ENCODE measurements at places on chromosomes 3 and 15.

GRCh38 chr3:152284906-152285305 lies 16.2 kb downstream of the MBNL1 start:
- no peak for DNase-seq

GRCh38 chr15:51085764-51086163 lies 8.9 kb downstream of the TNFAIP8L3 start:
- DNase-seq, result no peak

- DNase-seq, result no peak
Observed at GRCh38 chr15:78984041-78984440, 39.2 kb upstream of the CTSH start.

- no peak for DNase-seq
Observed at GRCh38 chr3:110265302-110265701, 806.3 kb upstream of the NECTIN3 start.

DNA sequence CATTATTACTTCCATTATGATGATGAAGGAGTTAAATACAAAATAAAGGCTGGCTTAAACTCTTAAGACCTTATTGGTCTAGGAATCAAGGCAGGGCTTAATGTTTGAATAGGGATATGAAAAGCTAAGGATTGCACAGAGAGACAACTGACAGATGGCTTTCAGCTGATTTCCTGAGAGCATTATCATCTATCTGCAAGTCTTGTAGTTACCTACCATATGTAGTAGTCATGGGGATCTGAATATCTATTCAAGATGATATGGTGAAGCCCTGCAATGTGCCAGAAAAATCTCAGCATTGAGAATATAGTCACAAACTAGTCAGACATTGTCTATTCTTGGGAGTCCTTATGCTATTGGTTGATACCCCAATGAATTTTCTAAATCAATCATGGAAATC lies 47.5 kb upstream of the CHMP2B start:
- DNase-seq, result no peak

GRCh38 chr15:49174902-49175301 lies 4.9 kb downstream of the GALK2 start:
- DNase-seq, result no peak

DNA sequence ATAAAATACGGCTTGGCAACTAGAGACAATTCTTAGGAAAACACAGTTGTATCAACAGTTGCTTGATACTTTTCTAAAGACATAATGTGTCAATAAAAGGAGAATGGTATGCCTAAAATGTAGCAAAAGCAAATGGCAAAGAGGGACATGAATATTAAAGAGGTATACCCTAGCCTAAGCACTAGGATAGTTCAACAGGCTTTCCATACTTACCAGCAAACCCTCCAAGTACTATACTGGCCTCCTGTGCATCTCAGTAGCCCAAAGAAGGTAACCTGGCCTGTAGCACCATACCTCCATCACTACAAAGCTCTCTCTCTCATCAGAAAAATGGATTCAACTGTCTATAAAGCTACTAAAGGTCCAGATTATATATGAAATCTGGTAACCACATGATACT lies 7.5 kb downstream of the SETD2 start:
- no peak for DNase-seq

DNA sequence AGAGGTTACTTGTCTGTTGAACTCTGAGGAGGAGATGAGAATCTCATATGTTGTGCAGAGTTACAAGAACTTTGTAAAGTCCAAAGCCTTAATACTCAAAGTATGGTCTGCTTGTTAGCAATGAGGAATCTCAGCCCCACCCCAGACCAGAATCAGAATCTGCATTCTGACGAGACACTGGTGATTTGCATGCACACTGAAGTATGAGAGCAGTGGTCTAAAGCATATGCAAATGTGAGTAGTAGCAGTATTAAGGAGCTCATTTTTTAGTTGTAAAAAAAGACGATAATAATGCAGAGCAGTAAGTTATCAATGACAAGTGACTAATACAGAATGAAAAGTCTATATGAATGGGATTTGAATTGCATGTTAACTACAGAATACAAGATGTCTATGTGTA lies 327.7 kb downstream of the RYR3 start:
- DNase-seq, result no peak

DNA sequence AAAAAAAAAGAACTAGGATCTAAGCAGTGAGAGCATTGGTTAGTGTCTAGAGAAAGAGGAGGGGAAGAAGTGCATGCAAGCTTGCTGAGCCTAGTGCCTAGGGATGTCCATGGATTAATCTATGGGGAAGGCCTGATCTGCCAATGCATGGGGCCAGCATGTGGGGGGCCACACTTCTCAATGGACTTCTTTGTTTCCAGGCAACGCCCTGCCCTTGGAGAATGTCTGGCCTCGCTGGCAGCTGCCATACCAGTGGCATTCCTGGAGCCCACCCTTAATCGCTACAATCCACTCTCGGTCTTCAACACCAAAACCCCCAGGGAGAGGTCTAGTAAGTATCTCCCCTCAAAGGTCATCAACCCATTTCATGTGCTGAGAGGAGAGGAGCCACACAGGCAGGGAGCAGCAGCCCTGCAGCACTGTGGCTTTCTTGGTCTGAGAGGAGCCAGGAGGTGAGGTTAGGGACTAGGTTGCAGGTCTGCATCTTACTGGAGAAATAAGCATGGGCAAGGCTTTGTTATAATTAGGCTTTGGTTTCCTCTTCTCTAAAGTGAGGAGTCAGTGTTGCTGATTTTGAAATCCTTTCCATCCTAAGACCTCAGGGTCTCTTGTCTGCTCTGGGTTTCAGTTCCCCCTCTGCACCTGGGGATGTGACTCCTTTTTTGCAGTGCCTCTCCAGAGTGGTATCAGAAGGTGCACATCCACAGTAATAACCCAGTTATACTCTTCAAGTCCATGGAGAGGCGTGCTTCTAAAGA lies 188.1 kb upstream of the CHRM5 start:
- no peak for DNase-seq

DNA sequence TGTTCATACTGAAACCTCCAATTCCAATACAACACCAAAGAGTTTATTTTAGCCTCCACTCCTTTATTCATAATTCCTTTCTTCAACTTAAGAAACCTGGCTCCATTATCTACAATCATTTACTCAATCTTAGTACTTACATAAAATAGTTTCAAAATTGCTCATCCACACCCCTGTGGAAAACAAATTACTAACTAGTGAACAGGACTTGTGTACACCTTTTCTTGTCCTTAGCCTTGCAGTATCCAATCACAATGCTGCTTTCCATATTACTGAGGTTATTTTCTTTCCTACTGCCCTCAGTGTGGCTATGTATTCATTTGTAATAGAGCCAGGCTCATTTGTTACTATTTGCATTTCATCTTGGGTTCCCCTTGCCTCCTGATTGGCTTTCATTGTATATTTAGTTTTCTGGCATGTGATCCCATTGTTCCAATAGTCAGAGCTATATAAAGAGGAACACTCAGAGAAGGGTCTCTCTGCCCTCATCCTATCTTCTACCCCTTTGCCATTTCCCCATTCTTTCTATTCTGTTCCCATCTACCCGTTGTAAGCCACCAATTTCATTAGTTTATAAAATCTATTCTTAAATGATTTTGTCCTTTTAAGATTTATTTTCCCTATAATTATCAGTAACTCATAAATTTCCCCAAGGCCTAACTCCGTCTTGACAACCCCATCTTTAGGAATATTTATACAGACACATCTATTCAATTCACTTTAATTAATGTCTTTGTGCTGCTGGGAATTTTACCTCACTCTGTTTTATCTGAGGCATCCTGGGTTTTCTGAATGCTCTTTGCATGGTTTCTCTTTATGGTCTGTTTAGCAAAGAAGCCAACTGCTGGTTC lies 67.9 kb upstream of the RBP1 start:
- no peak for DNase-seq

GRCh38 chr15:74454764-74455500 lies 6.0 kb downstream of the UBL7 start:
- no peak for DNase-seq

DNA sequence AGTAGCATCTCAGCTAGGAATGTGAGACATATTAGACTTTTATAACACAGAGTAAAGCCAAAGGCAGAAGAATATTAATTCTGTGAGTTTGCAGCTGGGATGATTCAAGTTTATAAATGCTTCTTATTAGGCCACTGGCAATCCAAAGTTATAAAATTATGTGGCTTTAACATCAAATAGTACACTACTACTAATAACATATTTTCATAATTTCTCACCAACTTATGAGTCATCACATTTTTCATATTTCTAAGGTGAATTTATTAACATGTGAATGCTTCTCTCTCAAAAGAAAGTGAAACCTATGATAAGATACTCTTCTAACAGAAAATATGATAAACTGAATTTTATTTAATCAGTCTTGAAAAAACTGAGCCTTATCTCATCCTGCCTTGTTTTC lies 1348.2 kb upstream of the ALCAM start:
- no peak for DNase-seq

- no peak for DNase-seq
Observed at GRCh38 chr3:190738636-190739155, 123.8 kb downstream of the GMNC start.

DNA sequence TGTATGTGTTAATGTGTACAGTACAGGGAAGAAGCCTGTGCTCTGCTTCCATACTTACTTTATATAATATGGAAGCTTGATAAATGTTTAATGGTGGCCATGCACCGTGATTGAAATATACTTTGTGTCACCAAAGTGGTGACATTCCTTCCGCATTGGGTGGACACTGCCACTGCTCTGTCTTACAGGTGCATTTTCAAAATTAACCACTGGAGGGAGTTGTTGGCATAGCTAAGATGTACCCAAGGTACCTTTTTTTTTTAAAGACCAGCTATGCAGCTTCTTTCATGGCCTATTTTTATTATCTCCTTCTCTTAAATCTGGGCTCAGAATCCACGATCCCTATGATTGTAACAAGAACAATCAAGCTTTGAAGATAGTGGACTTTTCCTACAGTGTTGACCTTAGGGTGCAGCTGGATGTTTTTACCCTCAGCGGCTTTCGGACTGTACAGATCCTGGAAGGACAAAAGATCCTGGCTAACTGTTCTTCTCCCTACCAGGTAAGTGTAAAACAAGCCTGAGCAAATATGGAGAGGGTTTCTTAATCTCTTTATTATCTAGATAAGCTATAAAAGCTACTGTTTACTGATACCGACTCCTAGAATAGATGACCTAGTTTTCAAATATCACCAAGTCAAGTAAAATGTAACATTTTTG lies 21.6 kb upstream of the PAK6 start:
- peak; percentile 73 for DNase-seq

GRCh38 chr3:67468511-67468910 lies 185.9 kb downstream of the SUCLG2 start:
- no peak for DNase-seq

- DNase-seq, result no peak
Observed at GRCh38 chr15:83602021-83602420, 51.9 kb upstream of the ADAMTSL3 start.

DNA sequence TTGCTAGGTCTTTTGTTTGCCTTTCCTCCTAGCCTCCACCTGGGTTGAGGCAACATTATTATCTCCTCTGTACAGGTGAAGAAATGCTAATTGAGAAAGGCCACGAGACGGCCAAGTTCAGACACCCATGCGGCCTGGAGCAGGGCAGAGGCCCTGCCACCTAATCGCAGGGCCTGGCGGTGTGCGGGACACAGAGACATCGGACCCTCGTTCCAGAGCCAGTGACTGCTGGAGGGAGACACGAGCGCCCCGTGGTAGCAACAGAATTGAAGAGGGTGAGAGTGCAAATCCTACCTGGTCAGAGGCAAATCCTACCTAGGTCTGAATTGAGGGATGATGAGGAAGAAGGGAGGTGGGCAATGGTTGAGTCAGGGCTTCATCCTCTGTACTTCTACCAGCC lies 113.8 kb upstream of the MEF2A start:
- DNase-seq, result no peak

DNA sequence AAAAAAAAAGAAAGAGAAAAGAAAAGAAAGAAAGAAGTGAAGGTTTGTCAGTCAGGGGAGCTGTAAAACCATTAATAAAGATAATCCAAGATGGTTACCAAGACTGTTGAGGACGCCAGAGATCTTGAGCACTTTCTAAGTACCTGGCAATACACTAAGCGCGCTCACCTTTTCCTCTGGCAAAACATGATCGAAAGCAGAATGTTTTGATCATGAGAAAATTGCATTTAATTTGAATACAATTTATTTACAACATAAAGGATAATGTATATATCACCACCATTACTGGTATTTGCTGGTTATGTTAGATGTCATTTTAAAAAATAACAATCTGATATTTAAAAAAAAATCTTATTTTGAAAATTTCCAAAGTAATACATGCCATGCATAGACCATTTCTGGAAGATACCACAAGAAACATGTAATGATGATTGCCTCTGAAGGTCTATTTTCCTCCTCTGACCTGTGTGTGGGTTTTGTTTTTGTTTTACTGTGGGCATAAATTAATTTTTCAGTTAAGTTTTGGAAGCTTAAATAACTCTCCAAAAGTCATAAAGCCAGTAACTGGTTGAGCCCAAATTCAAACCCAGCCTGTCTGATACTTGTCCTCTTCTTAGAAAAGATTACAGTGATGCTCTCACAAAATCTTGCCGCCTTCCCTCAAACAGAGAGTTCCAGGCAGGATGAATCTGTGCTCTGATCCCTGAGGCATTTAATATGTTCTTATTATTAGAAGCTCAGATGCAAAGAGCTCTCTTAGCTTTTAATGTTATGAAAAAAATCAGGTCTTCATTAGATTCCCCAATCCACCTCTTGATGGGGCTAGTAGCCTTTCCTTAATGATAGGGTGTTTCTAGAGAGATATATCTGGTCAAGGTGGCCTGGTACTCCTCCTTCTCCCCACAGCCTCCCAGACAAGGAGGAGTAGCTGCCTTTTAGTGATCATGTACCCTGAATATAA lies 2.0 kb downstream of the B2M start:
- no peak for DNase-seq

GRCh38 chr15:90376789-90377188 lies 11.3 kb upstream of the IQGAP1 start:
- DNase-seq, result peak; percentile 94
